ENCODE measurements at places on chromosomes 5 and 9.

DNA sequence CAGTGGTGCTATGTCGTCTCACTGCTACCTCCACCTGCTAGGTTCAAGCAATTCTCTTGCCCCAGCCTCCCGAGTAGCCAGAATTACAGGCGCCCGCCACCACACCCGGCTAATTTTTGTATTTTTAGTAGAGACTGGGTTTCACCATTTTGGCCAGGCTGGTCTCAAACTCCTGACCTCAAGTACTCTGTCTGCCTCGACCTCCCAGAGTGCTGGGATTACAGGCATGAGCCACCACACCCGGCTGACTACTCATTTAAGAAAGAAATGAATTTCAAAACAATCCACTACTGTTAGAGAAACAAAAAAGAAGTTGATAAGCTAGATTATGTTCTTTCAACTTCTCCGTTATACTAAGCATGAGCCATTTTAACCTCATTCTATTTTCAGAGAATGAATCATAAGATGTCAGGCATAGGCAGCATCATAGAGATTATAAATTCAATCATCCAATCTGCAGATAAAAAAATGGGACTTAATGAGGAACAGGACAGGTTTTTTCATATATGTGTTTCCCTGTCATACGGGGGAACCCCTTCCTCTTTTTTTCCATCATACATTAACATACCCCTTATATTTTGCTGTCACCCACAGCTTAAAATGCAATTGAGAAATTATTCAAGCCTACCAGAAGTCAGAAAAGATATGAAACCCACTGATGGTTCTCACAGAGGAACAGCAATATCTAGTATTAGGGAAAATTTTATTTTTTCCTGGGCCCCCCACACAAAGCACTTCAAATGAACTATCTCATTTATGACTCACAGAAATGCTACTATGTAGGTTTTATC, 26.5 kb upstream of the ADRB2 start:
- DNase-seq, result no peak

DNA sequence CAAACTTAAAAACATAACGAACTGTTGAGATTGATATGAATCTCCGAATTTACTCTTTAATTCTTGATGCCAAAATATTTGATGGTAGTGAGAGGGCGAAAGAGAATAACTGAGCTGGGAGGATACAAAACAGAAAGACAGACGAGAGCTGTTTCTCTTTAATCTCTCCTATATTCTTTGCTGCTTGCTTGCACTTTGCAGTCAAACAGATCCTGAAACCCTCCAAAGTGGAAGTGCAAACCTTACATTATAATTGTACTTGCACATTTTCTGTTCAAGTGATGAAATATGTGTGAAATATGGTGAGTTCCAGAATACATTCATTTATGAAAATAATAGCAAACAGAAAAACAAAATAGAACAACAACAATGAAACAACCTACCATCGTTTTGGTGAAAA, 63.8 kb downstream of the PAM start:
- no peak for DNase-seq

GRCh38 chr5:131367219-131367860, 103.5 kb downstream of the CDC42SE2 start:
- no peak for DNase-seq

- no peak for DNase-seq
These were observed 291.0 kb downstream of the FBXL17 start for GRCh38 chr5:108090946-108091345.

DNA sequence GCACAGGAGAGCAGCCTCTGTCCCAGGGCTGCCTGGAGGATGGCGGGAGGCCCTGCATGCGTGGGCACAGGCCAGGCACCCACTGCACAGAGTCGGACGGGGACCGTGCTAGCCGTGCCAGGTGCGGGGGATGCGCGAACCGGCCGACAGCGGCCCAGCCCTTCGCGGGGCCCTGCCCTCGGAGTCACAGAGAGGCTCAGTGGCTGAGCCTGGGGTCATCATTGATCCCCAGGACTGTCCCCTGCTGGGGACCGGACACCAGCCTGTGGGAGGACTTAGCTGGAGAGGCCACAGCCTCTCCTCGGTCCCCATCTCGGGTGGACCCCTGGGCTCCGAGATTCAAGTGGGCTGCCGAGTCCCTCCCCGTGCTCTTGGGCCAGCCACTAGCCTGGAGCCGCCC, 19.1 kb upstream of the LAMC3 start:
- no peak for DNase-seq

- no peak for DNase-seq
These were observed 67.4 kb downstream of the UGCG start for GRCh38 chr9:111963995-111964394.

DNA sequence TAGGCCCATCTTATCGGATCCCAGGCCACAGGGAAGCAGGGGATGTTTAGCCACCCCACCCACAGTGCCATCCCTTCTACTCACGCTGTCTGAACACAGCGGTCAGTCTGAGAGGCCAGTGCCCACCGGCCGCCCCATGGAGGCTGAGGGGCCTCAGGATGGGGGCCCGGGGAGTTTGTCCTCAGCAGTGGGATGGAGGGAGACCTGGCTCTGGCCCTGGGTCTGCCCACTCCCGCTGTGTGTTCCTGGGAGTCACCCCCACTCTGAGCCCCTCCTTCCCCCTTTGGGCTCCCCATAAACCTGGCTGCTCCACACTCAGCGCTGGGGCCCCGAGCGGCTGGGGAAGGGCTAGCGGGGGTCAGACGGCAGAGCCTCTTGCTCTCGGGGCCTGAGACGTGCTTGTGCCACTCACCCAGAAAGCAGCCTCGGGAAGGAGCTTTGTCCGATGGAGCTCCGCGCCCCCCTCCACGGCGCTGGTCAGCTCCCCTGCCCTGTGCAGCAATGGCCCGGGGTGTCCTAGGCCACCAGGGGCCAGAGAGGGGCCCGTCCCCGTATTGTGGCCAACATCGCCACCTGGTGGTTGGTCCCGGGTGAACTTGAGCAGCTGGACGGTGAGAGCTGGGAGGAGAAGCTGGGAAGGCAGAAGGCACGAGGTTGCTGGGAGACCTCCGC, 10.9 kb upstream of the LAMC3 start:
- peak; percentile 20 for DNase-seq

GRCh38 chr9:34994260-34994899, 4.8 kb downstream of the DNAJB5 start:
- peak; percentile 52 for DNase-seq

DNA sequence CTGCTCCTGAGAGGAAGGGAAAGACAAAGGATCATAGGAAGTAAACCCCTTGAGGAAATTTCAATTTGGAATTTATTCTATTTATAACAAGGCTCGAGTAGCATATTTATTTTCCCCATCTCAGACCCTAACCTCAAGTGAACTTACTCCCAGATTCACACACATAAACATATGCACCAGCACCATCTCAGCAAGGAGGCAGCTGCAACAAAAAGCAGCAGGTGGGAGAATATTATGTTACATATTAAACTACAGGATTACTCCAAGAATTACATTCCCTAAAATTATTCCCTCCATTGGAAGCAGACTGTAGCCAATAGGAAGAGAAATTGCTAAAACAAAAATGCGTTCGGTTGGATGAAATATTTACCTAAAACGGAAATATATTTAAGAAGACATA, 108.4 kb upstream of the PRSS3 start:
- DNase-seq, result peak; percentile 56

GRCh38 chr5:43412156-43412555, at the start of gene CCL28:
CCL28 (minus strand) TSS chr5:43412391; CDS start chr5:43412316, 75 bp downstream.
- DNase-seq, result no peak

DNA sequence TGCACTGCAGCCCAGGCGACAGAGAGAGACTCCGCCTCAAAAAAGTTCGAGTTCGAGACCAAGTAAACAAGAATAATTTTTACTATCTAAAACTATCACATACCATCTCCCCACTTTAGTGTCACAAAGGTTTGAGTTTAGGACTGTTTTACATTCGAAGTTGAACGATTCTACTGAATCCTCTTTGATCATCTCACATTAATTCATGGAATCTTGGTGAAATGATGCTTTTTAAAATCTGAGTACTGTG, 715 bp upstream of the RPS6 start:
- no peak for DNase-seq

DNA sequence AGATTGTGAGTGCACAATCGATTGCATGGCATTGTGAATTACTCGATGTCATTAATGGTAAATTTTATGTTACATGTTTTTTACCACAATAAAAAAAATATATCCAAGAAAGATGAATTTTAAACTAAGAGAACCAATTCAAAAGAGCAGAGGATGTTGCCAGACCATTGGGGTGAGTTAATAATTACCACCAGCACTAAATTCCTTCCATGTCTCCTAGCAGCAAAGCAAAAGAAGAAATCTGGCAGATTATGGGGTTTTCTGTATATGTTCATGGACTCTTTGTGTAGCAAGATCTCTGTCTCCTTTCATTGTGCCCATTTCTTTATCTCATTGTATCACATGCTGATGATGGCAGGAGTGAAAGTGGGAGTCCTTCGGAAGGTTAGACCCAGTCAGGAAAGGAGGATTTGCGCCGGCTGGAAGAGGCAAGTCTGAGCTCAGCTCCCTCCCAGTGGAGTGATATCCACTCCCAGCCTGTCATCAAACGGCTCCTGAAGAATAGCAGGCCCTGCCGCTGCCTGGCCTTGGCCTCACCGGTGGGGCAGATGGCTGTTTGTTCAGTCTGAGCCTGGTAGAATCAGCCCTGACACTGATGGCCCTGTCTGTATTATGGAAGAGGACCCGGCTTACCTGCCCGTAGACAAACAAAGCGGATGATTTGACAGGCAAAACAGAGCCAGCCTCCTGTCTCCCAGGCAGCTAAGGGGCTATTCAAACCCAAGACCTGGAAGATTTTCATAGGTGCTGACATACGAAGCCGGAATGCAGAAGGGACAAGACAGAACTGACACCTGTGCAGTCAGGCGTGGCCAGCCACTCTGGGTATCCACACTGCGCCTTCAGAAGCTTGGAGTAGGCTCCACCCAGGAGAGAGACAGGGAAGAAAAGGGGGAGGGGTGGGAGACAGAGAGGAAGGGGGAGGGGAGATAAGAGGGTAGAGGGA, 21.9 kb upstream of the FOXE1 start:
- DNase-seq, result no peak

GRCh38 chr9:111661802-111662521, 557 bp downstream of the GNG10 start:
- peak; percentile 18 for DNase-seq

All from COR-L47 (cell line).